Stimulated activated CD8-positive, alpha-beta memory T cell treated with anti-CD3 and anti-CD28 coated beads, Interleukin-7, amount 100 ng/mL, for 1 hour (primary cell): ENCODE measurements at places on chromosomes 7 and 10.

- DNase-seq: no peak
Observed at GRCh38 chr7:151438864-151439601, 908 bp downstream of the CRYGN start.

- DNase-seq: no peak
Observed at GRCh38 chr7:110944966-110945644, 145.8 kb upstream of the LRRN3 start.

GRCh38 chr7:33217595-33217994 lies 88.2 kb downstream of the BBS9 start:
- DNase-seq: no peak

- DNase-seq: no peak
Observed at GRCh38 chr7:132169730-132170129, 406.5 kb downstream of the PLXNA4 start.

DNA sequence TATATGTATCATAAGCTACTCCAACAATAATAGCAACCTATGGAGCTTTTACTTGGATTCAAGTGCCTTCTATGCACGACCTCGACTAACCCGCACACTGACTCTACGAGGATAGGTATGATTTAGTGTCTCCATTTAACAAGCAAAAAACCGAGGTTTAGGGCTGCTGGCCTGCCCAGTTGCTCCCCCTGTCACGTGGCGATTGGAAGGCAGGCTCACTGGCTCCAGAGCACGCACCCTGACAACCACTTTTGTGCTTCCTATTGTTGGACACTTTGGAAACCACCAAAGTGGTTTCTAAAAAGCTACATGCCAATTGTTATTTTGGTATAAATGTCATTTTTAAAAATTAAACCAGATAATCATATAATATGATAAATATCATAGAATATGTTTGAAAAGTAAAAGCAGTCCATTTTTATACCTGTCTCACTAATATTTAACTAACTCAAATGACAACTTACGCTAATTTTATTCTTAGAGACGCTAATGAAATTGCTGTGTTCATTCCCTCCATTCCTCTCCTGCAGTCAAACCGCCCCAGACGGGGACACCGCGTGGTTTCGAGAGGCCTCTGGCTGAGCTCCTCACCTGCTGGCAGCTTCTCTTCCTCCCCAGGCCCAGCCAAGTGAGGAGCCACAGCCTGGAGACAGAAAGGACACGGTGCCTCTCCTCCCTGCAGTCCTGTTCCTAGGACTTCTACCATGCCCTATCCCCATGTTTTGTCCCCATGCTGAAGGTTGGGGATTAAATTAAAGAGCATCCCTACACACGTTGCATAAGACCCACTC lies 22.2 kb upstream of the RHEB start:
- DNase-seq: no peak

GRCh38 chr10:122461367-122461728 lies at the start of gene HTRA1:
HTRA1 (plus strand) TSS chr10:122461553; CDS start chr10:122461653, 100 bp downstream.
- DNase-seq: no peak

DNA sequence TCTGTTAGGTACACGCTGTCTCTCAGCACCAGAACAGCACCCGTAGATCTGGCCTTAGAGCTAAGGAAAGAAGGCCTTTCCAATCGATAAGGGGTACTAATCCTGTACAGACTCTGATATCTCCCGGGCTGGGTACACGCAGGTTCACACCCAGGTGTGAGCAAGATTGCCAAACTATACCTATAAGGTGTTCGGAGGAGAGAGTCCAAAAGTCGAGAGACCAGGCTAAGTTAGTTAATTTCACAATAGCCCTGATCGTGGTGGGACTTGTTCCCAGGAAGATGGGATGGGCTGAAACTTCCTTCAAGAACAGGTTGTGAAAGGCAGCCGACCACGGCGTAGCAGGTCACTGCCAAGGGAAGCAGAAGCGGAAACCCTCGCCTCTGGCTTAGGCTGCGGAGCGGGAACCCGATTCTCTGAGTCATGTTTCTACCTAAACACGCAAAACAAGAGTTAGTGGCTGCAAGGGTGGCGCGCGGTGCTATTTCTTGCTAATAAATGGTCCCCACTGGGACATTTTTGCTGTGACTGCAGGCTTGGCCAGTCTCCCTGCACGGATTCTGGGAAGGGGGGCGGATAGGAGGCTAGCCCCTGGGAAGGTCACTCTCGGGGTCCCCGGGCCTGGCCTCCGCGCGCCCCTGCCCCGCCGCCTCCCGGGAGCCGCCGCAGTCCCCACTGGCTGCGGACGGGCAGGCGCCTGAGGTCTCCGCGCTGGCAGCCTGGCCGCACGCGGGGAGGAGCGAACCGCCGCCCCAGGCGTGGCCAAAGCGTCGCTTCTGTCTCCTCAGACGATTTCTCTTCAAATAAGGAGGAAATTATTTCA lies 75.4 kb upstream of the PDSS1 start:
- no peak for DNase-seq

DNA sequence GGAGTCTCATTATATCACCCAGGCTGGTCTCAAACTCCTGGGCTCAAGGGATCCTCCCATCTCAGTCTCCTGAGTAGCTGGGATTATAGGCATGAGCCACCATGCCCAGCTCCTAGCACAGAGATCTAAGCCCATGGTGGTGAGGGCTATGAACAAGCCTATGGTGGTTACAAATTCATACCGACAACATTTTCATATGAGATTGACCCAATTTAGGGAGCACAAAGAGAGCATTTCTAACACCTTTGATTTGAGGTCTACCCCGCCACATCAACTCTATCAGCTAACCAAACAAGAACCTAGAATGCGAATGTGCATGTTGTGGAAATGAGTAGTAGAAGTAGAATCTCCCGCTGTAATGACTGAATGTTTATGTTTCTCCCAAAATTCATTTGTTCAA lies 14.2 kb upstream of the PRF1 start:
- DNase-seq: no peak

- no peak for DNase-seq
Observed at GRCh38 chr7:101819913-101820522, 2.6 kb downstream of the CUX1 start.

DNA sequence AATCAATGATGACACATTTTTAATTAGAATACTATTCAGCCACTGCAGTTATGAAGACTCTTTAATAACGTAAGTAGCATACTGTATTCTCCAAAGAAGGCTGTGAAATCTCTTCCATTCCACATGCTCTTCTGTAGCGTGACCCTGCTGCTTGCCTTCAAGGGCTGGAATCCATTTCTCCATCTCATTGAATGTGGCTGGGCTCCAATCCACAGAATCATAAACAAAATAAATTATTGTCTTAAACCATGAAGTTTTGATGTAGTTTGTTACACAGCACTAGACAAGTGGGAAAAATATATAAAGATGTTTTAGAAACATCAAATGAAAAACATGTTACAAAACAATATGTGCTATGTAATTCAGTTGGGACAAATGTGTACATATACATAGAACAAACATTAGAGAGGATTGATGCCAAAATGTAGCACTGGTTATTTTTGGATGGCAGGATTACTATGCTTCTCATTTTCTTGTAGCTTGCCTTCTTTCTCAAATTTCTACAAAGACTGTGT lies 410.8 kb upstream of the PODXL start:
- DNase-seq: no peak

GRCh38 chr7:28558236-28558635 lies 145.9 kb downstream of the CREB5 start:
- no peak for DNase-seq

- no peak for DNase-seq
Observed at GRCh38 chr7:81298951-81299666, 380.3 kb upstream of the SEMA3C start.

DNA sequence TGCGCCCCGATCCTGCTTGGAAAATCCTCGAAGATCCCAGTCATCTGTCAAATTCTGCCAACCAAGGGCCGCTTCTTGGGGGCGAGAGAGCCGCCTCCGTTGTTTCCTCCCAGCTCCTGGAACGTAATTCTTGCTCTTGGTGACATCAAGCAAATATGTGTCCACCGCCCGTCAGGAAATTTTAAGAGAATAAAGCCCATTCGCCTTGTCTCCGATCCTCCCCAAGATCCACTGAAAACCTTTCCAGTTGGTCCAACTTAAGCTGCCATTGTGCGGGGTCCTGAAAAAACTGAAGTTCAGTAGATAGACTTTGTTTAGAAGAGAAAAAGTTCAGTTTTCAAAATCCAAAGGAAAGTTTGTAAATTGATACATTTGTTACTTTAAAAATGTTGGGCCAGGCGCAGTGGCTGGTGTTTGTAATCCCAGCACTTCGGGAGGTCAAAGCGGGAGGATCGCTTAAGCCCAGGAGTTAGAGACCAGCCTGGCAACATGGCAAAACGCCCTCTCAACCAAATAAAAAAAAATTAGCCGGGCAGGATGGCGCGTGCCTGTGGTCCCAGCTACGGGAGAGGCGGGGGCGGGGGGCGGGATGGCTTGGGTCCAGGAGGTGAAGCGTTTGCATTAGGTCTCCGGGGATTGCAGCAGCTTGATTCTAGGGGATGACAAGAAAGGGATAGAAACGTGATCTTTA lies 1.0 kb upstream of the ZNF800 start:
- DNase-seq: no peak

DNA sequence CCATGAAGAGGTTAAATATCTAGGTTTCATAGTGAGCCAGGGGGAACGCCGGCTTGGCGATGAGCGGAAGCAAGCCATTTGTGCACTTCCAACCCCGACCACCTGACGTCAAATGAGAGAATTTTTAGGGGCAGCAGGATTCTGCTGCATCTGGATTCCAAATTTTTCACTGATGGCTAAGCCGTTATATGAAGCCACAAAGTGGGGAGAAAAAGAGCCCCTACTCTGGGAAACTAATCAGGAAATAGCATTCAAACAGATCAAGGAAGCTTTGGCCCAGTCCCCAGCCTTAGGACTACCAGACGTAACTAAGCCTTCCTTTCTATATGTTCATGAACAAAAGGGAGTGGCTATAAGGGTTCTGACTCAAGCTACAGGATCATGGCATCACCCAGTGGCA lies 12.9 kb upstream of the ADCK2 start:
- DNase-seq: no peak

GRCh38 chr10:116260599-116260998 lies 12.4 kb downstream of the GFRA1 start:
- no peak for DNase-seq

- DNase-seq: no peak
Observed at GRCh38 chr10:22992621-22993020, 64.8 kb downstream of the ARMC3 start.

GRCh38 chr7:84042110-84042539 lies 152.5 kb downstream of the SEMA3A start:
- no peak for DNase-seq

DNA sequence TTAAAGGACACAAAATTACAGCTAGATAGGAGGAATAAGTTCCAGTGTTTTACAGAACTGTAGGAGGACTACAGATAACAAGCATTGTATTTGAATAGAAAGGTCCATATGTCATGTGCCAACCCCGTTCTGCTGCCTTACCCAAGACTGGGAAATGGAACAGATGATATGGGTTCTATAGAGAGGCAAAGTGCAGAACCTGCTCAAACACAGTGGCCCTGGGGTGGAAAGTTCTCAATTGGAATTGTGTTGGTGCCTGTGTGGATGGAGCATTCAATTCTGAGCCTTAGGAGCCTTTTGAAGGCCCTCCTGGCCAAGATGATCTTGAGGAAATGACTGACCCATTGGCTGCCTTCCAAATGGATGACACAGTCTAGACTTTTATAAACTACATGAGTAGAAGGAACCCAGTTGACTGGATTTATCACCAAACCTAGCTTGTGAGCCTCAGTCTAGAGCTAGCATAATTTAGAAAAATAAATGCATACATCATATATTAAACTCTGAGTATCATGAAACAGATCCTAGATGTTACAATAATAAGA lies 4.1 kb upstream of the PRSS1 start:
- DNase-seq: no peak

- DNase-seq: no peak
Observed at GRCh38 chr10:36761121-36761520, 364.3 kb upstream of the ANKRD30A start.

- no peak for DNase-seq
Observed at GRCh38 chr10:110842326-110842904, 29.3 kb upstream of the PDCD4 start.

GRCh38 chr10:3782451-3783315 lies 2.3 kb downstream of the KLF6 start:
- DNase-seq: no peak

GRCh38 chr10:24816868-24817396 lies 93.2 kb upstream of the ARHGAP21 start:
- DNase-seq: no peak

DNA sequence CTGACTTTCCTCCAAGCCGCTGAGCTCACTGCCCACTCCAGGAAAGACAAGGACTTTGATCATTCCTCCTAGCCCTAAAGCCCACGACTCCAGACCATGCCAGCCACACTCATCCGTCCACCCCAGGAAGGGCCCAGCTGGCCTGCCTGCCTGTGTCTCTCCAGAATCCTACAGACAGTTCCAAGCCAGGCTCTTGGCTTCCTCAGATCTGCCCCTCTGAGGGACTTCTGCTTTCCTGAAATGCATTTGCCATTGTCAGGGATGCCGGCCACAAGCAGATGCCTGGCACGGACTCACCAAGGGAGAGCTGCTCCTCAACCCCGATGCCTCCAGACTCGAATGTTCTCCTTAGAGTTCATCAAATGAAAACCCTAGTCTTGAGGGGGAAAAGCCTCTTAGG lies 155.8 kb downstream of the OAT start:
- DNase-seq: no peak

- DNase-seq: no peak
Observed at GRCh38 chr7:75924889-75925288, 9.9 kb downstream of the POR start.

DNA sequence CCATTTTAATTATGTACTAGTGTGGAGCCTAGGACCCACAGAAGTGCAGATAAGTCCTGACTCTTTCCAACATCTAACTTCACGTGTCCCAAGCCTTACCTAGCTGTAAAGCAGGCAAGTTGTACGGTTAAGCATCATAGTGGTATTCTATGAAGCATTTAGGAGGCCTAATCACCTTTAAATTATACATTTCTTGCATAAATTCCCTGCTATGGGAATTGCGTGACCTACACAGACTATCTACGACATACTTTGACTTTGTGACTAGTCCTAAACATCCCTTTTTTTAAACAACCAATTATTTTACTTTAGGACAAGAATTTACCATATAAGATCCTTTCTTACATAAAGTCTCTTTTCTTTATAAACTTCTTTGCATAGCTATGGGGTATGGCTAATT lies 37.7 kb upstream of the LRGUK start:
- no peak for DNase-seq

- no peak for DNase-seq
Observed at GRCh38 chr7:7966141-7966734, 2.4 kb upstream of the GLCCI1 start.

GRCh38 chr7:151076863-151077704 lies 3.5 kb downstream of the FASTK start:
- DNase-seq: no peak

GRCh38 chr7:106986450-106986977 lies 58.0 kb upstream of the PRKAR2B start:
- no peak for DNase-seq

GRCh38 chr7:13457790-13458189 lies 531.7 kb downstream of the ETV1 start:
- DNase-seq: no peak

DNA sequence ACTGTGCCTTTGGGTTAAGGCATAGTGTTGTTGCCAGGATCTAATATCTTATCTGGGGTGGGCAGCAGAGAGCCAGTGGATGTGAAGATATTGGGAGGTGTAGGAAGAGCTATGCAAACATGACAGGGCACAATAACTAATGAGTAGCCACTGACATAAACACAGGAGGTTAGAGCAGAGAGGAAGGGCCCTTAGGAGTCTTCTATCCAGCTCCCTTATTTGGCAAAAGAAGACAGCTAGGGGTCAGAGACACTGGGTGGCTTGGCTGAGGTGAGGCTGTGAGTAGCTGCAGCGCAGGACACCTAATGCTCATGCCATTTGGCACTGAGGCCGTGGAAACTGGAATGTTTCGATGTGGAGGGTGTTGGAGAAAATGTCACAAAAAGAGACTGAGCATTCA lies 176.3 kb upstream of the TCF7L2 start:
- no peak for DNase-seq
